ENCODE measurements at places on chromosomes 11 and 22. TPM values are rescaled to one million over a fixed set of nuclear protein-coding genes. Genes with fewer than 3 reads are reported as not detected.

Gene PAAF1
- 10.7 TPM for total RNA-seq

Gene IGLL1
- not detected for total RNA-seq

Gene HEPHL1
- not detected for total RNA-seq

Gene TMEM126A
- 12.7 TPM for total RNA-seq

Gene PCNX3
- 26.0 TPM for total RNA-seq

Gene C1QTNF5
- total RNA-seq, result 28.5 TPM

Gene GNAZ
- 0.20 TPM for total RNA-seq

Gene VPREB1
- total RNA-seq, result not detected

Gene MRGPRX4
- total RNA-seq, result not detected

Gene PRODH
- not detected for total RNA-seq

Gene CARD10
- 5.6 TPM for total RNA-seq

Gene SLC17A6
- total RNA-seq, result not detected

Gene OR2AG2
- not detected for total RNA-seq

Gene NPAT
- 14.3 TPM for total RNA-seq

Gene ENTHD1
- total RNA-seq, result not detected

Gene OR4C16
- not detected for total RNA-seq

Gene LIN7C
- 18.3 TPM for total RNA-seq

Gene KRTAP5-2
- not detected for total RNA-seq

Gene MIOX
- not detected for total RNA-seq

Gene CXCR5
- total RNA-seq, result not detected

Gene C22orf42
- not detected for total RNA-seq

Gene APOL6
- 27.6 TPM for total RNA-seq
